ENCODE measurements at places on chromosomes 1 and 21. TPM values are rescaled to one million over a fixed set of nuclear protein-coding genes. Genes with fewer than 3 reads are reported as not detected.

DNA sequence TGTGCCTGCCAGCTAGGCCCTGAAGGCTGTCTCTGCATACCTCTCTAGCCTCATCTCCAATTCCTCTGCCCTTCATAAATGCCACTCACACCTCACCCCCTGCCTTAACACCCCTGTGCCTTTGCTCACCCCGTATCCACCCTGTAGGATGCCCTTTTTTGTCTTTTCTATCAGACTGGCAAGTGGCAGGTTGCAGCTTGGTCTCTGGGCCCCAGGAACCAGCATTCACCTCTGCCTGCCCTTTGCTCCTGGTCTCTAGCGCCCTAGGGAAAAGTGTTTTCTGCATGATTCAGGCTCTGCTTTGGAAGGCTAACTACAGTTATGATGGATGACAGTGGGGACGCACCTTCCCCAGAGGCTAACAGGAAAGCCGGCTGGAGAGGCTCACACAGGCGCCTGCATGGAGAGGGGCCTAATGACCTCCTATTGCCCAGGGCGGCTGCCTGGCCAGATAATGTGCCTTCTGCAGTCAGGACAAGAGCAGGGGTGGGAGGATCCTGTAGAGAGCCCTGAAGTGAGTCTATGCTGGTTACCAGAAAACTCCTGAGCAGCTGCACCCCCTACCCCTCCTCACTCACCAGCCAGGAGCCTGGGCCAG lies 11.2 kb downstream of the KANK4 start:
- H3K4me1 ChIP-seq = peaks cover 66% of the 10 kb centered on the region
- no peaks in the 10 kb centered on the region for H3K27me3 ChIP-seq
- DNase-seq = no peak
- no peak overlapping the region for H3K4me3 ChIP-seq

ZFP69B gene
- 2.1 TPM for total RNA-seq

DNA sequence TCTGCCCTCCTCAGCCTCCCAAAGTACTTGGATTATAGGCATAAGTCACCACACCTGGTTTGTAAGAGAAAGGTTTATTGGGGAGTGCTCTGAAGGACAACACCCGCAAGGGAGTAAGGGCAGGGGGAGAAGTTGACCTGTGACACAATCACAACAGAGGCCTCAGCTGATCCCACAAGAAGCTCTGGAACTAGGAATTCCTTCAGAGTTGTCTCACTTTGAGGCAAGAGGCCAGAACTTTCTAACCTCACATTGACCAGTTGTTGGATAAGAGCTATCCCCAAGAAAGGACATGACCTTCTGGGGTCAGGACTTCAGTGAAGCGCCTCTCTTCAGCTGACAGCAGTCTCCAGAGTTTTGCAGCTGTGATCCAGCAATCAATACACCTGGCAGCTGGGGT lies 27.4 kb upstream of the RC3H1 start:
- DNase-seq = no peak
- H3K4me3 ChIP-seq = no peak overlapping the region
- no peaks in the 10 kb centered on the region for H3K27me3 ChIP-seq
- H3K4me1 ChIP-seq = no peaks in the 10 kb centered on the region

CD48 gene
- total RNA-seq = 5.9 TPM

DNA sequence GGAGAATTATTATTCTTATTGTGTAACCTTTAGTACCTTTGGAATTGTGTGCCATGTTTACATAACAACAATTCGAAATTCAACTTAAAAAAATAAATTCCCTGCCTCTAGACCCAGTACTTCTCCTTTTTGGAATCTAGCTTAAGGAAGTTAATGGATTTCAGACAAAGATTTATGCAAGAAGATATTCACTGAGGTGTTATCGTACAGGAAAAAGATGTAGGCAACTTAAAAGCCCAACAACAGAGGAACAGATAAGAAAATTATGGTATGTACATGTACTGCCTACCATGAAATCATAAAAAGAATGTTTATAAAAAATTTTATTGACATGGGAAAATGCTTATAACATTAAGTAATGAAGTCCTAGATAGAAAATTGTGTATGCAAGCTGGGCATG lies 18.2 kb upstream of the STMN1 start:
- H3K27ac ChIP-seq = no peak overlapping the region
- H3K4me3 ChIP-seq = no peak overlapping the region
- no peak for DNase-seq

DNA sequence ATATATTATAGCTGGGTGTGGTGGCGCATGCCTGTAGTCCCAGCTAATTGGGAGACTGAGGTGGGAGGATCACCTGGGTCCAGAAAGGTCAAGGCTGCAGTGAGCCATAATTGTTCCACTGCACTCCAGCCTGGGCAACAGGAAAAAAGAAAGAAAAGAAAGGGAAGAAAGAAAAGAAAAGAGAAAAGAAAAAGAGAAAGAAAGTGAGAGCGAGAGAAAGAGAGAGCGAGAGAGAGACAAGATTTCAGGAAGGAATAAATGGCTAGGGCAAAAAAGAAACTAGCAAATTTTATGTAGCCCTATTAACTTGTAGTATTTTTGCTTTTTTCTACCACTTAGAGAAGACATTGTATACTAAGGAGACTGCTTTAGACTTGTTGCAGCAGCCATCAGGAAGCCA lies 6.2 kb downstream of the NRAS start:
- peaks cover 84% of the 10 kb centered on the region for H3K36me3 ChIP-seq
- H3K27ac ChIP-seq = no peak overlapping the region
- no peaks in the 10 kb centered on the region for H3K27me3 ChIP-seq

- H3K27me3 ChIP-seq = peaks cover 8% of the 10 kb centered on the region
- peak overlapping the region; percentile 55 for H3K27ac ChIP-seq
- H3K36me3 ChIP-seq = no peaks in the 10 kb centered on the region
- H3K4me3 ChIP-seq = no peak overlapping the region
Observed at GRCh38 chr1:19639999-19640362, 4.1 kb upstream of the NBL1 start.
